A549 treated with ZK216348 at 1 μM for 4 hours (cell line): ENCODE measurements at places on chromosomes 3 and 15. TPM values are rescaled to one million over a fixed set of nuclear protein-coding genes. Genes with fewer than 3 reads are reported as not detected.

TGM4 gene
- 0.08 to 0.12 TPM in 2 of 5 replicates, not detected in the others for total RNA-seq

DUOXA2 gene
- not detected in 5 replicates for total RNA-seq

RBSN gene
- 8.0 to 11.1 TPM (median 9.5 TPM) in 5 replicates for total RNA-seq

MUC20 gene
- 0.38 to 1.1 TPM (median 0.65 TPM) in 5 replicates for total RNA-seq

SOX14 gene
- not detected in 5 replicates for total RNA-seq

ACKR2 gene
- 0.18 to 0.23 TPM in 2 of 5 replicates, not detected in the others for total RNA-seq

CLDN18 gene
- total RNA-seq, result not detected in 5 replicates

PCOLCE2 gene
- 24.3 to 43.7 TPM (median 30.3 TPM) in 5 replicates for total RNA-seq

LRTM1 gene
- not detected in 5 replicates for total RNA-seq

TAGLN3 gene
- total RNA-seq, result not detected in 5 replicates

MST1 gene
- 1.4 to 2.1 TPM (median 1.5 TPM) in 5 replicates for total RNA-seq

MELTF gene
- 33.5 to 75.3 TPM (median 61.7 TPM) in 5 replicates for total RNA-seq

TLE3 gene
- 19.6 to 25.2 TPM (median 21.6 TPM) in 5 replicates for total RNA-seq

CFAP100 gene
- total RNA-seq, result not detected in 5 replicates

CKMT1A gene
- 0.88 to 4.0 TPM (median 3.3 TPM) in 5 replicates for total RNA-seq

SLC2A2 gene
- not detected in 5 replicates for total RNA-seq

PPARG gene
- 34.3 to 43.0 TPM (median 40.4 TPM) in 5 replicates for total RNA-seq

ZDHHC23 gene
- 3.1 to 4.0 TPM (median 3.8 TPM) in 5 replicates for total RNA-seq

ECE2 gene
- total RNA-seq, result not detected in 5 replicates

DBR1 gene
- 10.7 to 12.1 TPM (median 11.7 TPM) in 5 replicates for total RNA-seq

SLC22A14 gene
- 0.09 TPM in 2 of 5 replicates, not detected in the others for total RNA-seq

C15orf62 gene
- 0.06 to 0.16 TPM (median 0.10 TPM) in 4 of 5 replicates, not detected in the other for total RNA-seq

FRMD5 gene
- 2.4 to 5.9 TPM (median 2.7 TPM) in 5 replicates for total RNA-seq

GHSR gene
- total RNA-seq, result not detected in 5 replicates

HTR3E gene
- not detected in 5 replicates for total RNA-seq

KCNAB1 gene
- not detected in 5 replicates for total RNA-seq

USP4 gene
- 12.9 to 15.9 TPM (median 14.2 TPM) in 5 replicates for total RNA-seq

AADACL2 gene
- not detected in 5 replicates for total RNA-seq

SKOR1 gene
- total RNA-seq, result 0.05 to 0.08 TPM (median 0.06 TPM) in 4 of 5 replicates, not detected in the other

C2CD4A gene
- total RNA-seq, result 0.09 to 0.18 TPM (median 0.15 TPM) in 4 of 5 replicates, not detected in the other

KCNH8 gene
- total RNA-seq, result not detected in 5 replicates

UTS2B gene
- total RNA-seq, result 0.22 TPM in 1 of 5 replicates, not detected in the others

TTLL13 gene
- total RNA-seq, result 0.11 to 0.43 TPM (median 0.16 TPM) in 4 of 5 replicates, not detected in the other

CLDN16 gene
- 0.07 to 0.34 TPM in 2 of 5 replicates, not detected in the others for total RNA-seq

OR4M2 gene
- total RNA-seq, result not detected in 5 replicates

RPL35A gene
- 908 to 1,407 TPM (median 1,056 TPM) in 5 replicates for total RNA-seq

HES1 gene
- total RNA-seq, result 9.5 to 13.7 TPM (median 13.4 TPM) in 5 replicates

SPESP1 gene
- total RNA-seq, result not detected in 5 replicates
